Kidney epithelial cell (primary cell): ENCODE measurements at places on chromosomes 2 and 18. TPM values are rescaled to one million over a fixed set of nuclear protein-coding genes. Genes with fewer than 3 reads are reported as not detected.

Gene SDC1
- total RNA-seq: 184 and 187 TPM in 2 replicates

Gene NOSTRIN
- 0.42 and 0.89 TPM in 2 replicates for total RNA-seq

Gene TUBB8B
- not detected in 2 replicates for total RNA-seq

Gene RAB27B
- total RNA-seq: 0.96 and 1.6 TPM in 2 replicates

Gene REG3G
- total RNA-seq: not detected in 2 replicates

Gene ATRAID
- total RNA-seq: 146 and 161 TPM in 2 replicates

Gene DPP4
- 61.6 and 78.9 TPM in 2 replicates for total RNA-seq

Gene ABCG5
- not detected in 2 replicates for total RNA-seq

Gene CERKL
- total RNA-seq: 0.07 and 0.17 TPM in 2 replicates
